ENCODE measurements at places on chromosomes 7 and 10. TPM values are rescaled to one million over a fixed set of nuclear protein-coding genes. Genes with fewer than 3 reads are reported as not detected.
A peak's percentile ranks its signal among the peaks of the same experiment; 100 is the strongest.

- no peak for DNase-seq
These were observed 46.9 kb downstream of the ZNF518A start for GRCh38 chr10:96176985-96177384.

DNA sequence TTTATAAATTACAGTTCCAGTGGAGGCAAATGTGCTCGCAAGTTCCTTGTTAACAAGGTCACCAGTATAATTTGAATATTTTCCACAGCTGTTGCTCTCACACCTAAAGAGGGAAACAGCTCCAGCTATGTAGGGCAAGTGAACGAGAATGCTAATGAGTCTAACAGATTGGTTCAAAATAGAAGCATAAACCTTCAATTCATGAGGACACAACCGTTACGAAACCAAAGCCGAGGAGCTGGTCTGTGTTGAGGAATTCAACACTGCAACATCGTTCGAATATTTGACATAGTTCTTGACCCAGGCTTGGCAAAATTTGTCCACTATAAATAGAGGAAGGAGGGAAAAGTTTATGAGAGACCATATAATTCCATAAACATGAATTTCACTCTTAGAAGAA lies 161.3 kb downstream of the KLF6 start:
- no peak for DNase-seq

ZNF138 gene
- 1.5 TPM for polyA plus RNA-seq

DNA sequence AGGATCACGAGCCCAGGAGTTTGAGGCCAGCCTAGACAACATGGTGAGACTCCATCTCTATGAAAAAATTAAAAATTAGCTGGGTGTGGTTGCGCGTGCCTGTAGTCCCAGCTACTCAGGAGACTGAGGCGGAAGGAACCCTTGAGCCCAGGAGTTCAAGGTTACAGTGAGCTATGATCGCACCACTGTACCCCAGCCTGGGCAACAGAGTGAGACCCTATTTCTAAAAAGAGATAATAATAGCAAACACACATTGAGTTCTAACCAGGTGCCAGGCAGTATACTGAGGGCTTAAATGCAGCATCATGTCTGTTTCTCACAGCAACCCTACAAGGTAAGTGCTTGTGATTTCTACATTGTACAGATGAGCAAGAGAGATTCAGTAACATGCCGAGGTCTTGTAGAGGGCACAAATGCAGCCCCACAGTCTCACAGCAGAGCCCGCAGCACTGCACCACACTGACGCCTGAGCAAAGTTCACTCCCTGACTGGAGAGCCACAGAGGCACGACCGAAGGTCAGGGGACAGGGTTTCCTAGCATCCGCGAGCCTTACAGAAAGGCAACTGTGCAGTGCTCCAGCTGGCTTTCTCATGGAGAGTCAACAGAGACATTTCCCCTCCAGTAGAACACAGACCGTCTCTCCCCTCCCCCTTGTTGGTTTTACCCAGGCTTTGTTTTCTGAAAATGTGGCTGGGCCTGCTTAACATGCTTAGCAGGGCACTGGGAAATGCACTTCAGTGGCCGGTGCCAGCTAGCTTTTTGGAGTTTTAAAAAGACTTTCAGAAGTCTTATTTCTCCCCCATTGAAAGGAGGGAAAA lies 36.5 kb downstream of the PDSS1 start:
- DNase-seq = no peak

WDFY4 gene
- polyA plus RNA-seq = 10.1 TPM

GRCh38 chr7:80145780-80146422 lies 11.3 kb downstream of the GNAI1 start:
- DNase-seq = peak; percentile 27

Measured in endothelial cell of umbilical vein (primary cell).